Stimulated activated CD8-positive, alpha-beta memory T cell treated with anti-CD3 and anti-CD28 coated beads, Interleukin-15, amount 100 ng/mL, for 48 hours (primary cell): ENCODE measurements at places on chromosomes 3 and 15.

GRCh38 chr3:48426401-48426909, 3.4 kb downstream of the PLXNB1 start:
- no peak for DNase-seq

DNA sequence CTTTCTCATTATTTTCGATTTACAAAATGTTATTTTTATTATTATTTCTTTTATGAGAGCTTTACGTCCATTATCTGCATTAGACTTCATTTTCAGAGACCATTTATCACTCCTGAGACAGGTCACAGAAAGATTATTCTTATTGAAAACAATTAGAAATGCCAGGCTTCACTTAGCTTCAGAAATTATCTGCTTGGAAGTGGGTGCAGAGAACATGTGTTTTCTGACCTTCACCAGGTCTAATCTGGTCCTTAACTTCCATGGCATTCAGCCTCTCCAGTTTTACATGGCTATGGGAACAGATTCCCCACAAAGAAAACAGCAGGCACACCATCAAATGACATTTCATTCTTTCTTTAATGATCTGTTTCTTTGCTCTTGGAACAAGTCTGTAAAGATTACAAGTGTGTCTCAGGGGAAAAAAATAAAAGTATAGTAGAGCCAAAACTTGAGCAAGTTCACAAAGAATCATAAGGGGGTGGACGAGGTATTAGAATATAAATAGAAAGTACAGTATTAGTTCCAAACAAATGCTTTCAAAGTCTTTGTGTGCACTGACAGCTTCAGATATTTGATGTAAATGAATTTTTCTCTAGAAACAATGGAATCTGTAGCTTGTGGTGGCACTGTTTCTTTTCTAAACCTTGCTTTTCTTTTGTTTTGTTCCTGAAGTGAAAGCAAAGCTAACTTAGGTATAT, 294.2 kb upstream of the MEIS2 start:
- DNase-seq = no peak

DNA sequence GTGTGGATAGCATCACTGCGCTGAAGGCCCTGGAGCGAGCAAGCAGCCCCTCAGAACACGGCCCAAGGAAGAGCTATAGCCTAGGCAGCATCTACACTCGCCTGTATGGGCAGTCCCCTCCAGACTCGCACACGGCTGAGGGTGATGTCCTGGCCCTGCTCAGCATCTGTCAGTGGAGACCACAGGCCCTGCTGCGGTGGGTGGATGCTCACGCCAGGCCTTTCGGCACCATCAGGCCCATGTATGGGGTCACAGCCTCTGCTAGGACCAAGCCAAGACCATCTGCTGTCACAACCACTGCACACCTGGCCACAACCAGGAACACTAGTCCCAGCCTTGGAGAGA, 20.5 kb downstream of the ATRIP start:
- DNase-seq = no peak

GRCh38 chr3:17119201-17120072, 234.7 kb downstream of the PLCL2 start:
- DNase-seq = no peak

DNA sequence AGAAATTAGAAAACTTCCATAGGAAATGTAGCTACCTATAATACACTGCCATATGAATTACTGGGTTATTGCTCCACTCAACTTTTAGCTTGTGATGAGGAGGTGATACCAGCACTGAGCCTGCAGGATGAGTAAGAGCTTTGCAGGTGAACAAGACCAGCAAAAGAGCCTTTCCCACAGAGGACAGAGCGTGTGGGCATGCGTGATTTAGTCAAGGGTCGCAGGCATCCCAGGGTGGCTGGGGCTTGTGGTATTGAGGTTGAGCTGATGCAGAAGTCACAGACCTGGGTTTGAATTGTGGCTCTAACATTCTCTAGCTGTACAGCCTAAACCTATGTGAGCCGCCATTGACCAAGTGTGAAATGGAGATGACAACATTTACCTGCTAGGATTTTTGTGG, 5.6 kb downstream of the NRROS start:
- no peak for DNase-seq

DNA sequence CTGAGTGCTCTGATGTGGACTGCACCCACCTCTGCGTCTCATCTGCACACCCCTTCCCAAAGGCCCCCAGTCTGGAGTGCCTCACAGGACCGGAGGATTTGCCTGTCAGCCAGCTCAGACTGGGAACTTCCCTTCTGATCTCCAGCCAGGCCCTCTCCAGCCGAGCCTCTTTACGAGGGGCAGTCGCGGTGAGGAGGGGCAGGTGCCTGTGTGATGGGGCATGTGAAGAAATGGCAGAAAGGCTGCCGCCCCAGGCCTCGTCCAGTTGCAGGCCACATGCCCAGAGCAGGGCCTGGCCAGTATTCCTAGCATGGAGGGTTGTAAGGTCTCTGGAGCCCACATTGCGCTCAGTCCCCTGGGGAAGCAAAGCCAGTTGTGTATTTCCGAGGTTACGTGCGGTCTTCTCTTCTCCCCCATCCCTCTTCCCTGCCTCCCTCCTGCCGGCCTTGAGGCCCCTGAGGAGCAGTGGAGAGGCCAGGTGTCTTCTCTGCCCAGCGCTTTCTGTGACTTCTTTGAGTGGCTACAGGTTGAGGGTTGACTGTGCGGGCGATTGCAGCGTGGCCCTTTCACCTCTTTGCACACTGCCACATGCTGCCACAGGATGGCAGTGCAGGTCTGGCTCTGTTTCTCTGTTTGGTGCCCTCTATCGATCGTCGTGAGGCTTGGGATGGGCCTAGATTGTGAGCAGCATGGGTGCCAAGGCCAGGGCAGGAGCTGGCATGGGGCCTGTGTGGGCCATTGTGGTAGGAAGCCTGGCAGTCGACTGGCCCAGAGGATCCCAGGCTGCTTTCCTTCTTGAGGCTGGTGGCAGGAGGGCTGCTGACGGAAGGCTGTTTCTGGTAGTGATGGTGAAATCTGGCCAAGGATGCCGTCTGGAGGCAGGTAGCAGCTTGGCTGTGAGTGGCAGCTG, 5.3 kb downstream of the CLK3 start:
- DNase-seq = peak; percentile 61

DNA sequence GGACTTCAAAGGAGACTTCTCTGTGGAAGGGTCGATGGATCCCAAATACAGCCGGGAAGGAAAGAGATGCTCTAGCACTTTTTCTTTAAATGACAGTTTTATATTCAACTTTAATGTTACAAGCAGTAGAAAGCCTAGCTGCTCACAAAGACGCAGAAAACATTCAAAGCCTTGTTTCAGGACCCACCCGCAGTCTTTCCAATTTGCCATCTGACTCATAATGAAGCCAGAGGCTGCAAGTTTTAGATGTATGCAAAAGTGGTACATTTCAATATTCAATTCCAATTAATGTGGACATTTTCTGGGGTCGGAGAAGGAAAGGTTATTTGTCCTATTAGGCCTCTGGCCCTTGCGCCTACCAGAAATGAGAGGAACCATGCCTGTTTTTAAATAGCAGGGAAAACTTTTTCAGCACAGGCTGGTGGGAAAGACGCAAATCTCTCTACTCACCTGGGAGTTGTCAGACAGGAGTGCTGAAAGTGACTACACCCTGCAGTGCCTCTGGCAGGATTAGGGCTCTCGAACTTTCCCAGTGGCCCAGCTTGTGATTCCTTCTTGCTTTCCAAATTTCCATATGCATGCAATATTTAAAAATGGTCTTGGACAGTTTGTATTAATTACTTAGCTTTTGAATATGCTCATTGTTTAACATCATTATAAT, 117.4 kb upstream of the MBNL1 start:
- no peak for DNase-seq

- DNase-seq = no peak
Observed at GRCh38 chr3:115805520-115805919, 182.2 kb downstream of the GAP43 start.

DNA sequence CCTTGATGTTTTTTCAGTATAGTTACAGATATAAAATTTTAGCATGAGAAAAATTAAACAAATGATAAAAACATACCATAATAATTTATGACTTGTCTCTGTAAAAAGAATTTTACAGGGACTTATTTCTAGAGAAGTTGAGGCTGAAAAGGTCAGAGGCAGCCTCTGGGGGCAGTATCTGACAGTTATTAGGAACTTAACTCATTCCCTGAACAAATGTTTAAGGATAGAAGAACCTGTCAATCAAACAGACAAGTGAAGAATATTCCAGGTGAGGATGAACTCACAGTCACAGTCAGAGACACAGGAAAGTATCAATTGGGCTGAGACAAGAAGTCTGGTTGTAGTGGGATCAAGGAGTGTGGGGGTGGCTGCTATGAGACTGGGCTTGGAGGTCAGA, 7.3 kb downstream of the MYLK start:
- DNase-seq = no peak

- no peak for DNase-seq
Observed at GRCh38 chr15:87907676-87908446, 348.7 kb downstream of the NTRK3 start.

GRCh38 chr15:78133801-78134200, 2.6 kb upstream of the CIB2 start:
- DNase-seq = no peak

DNA sequence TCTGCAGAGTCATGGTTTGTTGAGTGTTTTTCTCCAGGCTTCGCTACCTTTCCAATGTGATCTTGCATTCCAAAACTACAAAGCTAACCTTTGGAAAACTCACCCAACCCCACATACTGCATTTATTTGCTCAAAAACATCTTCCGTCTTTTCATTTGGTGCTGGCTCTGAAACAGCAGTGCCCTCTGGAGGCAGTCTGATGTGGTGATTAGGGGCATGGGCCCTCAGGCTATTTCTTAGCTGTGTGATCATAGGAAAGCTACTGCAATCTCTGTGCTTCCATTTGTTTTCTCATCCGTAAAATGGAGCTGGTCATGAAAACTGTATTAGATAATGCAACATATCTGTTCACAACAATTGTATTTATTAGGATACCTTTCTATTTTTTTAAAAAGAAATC, 47.0 kb downstream of the MTHFS start:
- no peak for DNase-seq

GRCh38 chr3:26655231-26655630, 32.7 kb downstream of the LRRC3B start:
- DNase-seq = no peak

- DNase-seq = no peak
Observed at GRCh38 chr15:39510001-39510701, 70.7 kb upstream of the THBS1 start.

- no peak for DNase-seq
Observed at GRCh38 chr3:152266221-152266995, 2.3 kb upstream of the MBNL1 start.

DNA sequence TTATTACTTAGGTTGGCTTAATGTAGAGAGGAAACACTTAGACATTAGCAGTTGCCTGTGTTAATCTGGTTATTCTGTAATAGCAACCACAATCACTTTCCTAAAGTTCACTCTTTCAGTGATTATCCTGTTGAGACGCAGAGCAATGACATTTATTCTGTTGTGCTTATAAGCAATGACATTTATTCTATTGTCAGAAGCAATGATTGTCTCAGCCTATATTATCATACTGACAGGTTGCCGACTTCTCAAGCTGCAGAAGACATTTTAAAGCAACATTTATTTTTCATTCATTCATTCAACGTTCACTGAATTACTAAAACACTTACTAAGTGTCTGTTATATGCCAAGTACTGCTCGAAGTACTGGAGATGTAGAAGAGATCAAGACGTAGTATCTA, 193.5 kb upstream of the SLITRK3 start:
- no peak for DNase-seq

GRCh38 chr3:16248556-16248955, 16.2 kb downstream of the DPH3 start:
- DNase-seq = no peak

- no peak for DNase-seq
Observed at GRCh38 chr3:190596349-190597285, 82.7 kb downstream of the IL1RAP start.

DNA sequence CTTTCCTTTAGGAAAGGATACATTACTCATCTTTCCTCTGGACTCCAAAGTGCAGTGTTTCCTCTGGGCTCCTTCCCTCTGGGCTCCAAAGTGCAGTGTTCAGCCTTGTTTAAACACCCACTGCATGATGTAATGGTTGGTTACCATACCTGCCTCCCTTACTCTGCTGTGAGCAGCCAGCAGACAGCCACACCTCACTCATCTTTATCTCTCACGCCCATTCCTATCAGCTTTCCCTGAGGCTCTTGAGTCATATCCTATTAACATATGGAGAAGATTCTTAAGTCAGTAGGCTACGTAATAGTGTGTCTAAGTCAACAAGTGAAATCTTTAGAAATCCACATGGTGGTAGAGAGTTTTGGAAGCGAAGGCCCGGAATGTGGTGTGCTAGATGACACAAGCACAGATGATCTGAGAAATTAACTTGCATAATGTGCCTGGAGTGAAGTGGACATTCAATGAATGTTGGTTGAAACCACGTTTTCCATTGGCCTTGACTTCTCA, 97.2 kb upstream of the CTNNB1 start:
- no peak for DNase-seq

GRCh38 chr15:76309601-76310330, 1.5 kb downstream of the ETFA start:
- no peak for DNase-seq

DNA sequence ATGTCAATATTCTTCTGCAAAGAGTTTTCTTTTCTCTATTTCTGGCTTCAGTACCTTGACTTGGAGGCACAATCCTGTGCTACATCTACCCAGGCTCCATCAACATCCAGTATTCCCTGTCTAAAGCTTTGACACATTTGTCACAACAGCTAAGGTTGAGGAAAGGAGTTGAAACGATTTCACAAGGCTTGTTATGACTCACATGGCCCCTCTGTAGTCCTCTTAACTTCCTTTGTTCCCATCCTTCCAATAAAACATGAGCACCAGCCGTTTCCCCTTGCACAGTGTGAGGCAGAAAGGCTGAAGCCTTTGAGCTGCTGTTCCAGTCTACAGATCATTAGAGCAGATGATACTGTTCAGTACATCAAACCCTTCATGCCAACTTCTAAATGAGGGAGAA, 163.0 kb upstream of the TMCO5A start:
- no peak for DNase-seq

DNA sequence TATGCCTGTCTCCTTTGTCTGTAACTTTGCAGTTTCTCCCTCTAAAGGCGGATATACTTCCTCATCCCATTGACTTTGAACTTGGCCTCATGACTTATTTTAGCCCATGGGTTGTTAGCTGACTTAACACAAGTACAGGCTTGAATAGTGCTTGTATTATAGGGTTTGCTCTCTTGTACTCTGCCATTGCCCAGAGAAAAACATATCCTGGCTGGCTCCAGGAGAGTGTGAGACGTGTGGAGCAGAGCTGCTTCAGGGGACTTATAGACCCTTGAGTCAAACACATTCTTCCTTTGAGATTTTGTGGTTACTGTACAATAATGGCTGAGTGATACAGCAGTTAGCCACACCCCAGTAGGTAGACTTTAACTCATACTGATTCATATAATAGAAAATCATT, 124.0 kb downstream of the RAP2B start:
- no peak for DNase-seq

- DNase-seq = no peak
Observed at GRCh38 chr3:128554465-128555097, 61.6 kb upstream of the GATA2 start.

GRCh38 chr3:67245545-67245944, 247.4 kb downstream of the KBTBD8 start:
- no peak for DNase-seq

DNA sequence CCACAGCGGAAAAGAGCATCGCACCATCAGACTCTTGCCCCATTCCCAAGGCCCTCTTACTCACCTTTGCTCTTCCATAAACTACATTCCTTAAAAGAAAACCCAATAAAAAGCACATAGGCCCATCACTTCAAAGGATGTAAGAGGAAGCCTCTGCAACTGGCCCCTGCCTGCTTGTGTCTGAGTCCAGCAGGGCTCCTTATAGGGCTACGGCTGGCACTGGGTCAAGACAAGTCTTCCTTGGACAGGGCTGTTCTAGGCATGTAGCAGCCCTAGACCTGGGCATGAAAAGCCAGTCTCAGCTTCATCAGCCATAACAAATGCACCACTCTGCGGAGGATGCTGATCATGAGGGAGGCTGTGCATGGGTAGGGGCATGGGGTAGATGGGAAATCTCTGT, 218.3 kb downstream of the NTRK3 start:
- DNase-seq = no peak
